Cardiac septum (tissue), 1 donor: ENCODE measurements at places on chromosomes 4 and X. TPM values are rescaled to one million over a fixed set of nuclear protein-coding genes. Genes with fewer than 3 reads are reported as not detected.

DNA sequence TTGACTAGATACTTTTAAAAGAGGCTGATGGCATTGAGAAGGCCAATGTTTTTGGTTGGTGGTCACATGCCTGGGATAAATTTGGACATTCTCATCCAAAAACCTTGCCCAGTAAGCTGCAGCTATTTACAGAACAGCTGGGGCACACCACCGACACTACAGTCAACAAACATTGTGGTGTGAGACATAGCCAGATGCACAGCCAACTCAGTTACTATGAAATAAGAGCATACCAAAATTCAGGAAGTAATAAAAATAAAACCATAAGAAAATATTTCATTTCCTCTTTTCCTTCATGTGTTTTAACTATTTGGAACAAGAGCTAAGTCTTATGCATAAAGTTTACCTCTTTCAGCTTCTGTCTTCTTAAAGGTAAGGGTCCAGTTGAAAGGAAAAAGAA is 8.8 kb downstream of the PPM1K start:
- DNase-seq = no peak

The CCDC110 gene
- 0.67 TPM for total RNA-seq

DNA sequence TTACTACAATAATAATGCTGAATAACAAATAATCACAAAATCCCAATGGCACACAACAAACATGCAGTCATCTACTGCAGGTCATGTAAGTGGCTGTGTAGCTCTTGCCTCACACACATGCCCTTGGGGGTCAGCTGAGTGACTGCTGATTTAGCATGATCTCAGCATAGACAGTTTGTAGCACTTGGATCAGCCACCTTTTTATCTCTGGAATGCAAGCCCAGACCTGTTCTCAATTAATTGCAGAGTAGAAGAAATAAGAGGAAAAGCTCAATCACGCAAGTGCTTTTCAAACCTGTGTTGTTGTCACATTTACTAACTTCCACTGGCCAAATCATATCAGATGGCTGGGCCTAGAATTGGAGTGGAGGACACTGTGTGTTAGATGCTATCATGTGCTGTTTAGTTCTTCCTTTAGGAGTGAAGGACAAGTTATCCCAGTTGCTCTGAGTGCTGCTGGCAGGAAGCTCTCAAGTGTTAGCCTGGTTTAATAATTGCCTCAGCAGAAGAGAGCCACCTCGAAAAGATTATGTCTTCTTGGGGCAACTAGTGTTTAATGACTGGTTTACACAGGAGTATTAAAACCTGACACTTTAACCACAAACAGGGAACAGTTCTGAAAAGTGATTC is 128.3 kb upstream of the EPHA5 start:
- no peak for DNase-seq

DNA sequence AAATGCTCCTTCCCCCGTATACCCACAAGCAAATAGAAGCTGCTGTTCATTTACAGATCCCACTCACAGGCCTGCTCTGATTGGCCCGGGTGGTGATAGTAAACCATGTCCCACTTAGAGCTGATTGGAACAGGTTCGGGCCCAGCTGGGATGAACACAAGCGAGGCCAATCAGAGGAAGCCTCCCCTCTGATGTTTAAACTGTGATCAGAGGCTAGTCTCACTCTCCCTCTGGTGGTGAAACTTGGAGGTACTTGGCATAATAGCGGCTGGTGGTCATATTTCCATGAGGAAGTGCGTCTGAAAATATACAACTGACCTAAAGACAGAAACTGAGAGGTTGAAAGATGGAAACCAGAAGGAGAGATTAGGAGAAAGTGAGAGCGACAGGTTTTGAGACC is 51.5 kb upstream of the TRPC3 start:
- no peak for DNase-seq

The CD99 gene
- 327 TPM for total RNA-seq

The HELT gene
- total RNA-seq = not detected

DNA sequence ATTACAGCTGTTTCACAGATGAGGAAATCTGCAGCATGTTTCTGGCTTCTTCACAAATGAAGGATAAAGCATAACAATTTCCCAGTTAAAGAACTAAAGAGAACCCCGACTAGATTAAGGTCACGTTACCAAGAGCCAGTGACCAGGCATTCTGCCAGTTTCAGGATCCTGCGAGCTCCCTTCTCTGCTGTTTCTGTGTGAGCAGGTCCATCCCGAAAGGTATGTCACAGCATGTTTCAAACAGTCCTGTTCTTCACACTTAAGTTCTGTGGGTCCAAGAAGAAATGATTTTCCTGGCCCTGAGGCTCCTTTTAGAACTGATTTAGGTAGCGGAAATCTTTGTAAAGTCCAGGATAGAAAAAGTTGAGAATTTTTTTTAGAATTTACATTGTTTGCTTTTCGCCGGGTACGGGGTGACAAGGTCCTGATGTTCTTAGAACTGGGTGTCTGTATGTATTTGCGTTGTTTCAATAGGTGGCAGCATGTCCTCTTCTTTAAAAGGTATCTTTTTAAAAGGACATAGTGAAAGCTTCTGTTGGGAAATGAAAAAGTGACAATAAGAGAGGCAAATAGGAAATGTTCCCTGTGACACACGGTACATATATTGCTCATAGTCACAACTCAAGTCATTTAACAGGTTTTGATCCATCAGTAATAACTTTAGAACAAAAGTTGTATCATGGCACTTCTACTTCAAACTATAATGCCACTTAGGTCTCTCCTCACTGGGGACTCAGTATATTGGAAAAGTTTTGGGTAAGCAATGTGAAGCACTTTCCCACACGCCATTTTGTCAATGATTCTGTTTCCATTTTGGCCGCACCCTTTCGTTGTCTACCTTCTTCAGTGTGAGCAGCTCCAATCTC is 18.4 kb downstream of the IL21 start:
- no peak for DNase-seq

The APLN gene
- total RNA-seq = 6.2 TPM

- no peak for DNase-seq
Measured at GRCh38 chr4:65083076-65083475, 587.2 kb downstream of the EPHA5 start.

DNA sequence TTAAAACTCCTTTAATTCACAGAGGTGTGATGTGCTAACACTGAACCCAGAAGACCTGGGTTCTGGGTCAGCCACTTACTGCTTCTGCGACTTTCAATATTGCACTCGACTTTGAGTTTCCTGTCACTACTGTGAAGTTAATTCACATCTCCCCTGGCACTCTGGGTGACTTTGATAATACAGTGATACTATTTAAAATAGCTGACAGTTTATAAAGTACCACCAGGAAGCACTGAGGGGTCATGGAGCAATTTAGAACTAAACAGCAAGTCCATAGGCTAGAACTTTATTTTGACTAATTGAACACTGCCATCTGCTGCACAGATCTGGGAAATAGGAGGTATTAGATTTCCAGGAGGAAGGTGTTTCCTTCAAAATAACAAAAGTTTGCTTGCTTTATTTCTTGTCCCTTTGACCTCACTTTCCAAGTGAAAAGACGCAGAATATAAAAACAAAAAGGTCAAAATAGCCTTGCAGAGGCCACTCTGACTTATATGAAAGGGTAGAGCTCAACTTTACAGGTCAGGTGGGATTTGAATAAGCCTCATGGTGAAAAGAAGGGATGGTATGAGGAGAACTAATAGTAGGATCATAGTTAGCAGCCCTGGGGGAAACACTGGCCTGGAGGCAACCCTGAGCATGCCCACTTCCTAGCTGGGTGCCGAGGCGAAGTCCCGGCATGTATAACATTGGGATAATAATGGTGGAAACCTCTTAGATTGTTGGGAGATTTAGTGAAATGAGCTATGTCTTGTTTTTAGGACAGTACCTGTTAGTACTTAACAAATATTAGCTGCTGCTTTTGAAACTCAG is 53.4 kb downstream of the ZNF518B start:
- no peak for DNase-seq

DNA sequence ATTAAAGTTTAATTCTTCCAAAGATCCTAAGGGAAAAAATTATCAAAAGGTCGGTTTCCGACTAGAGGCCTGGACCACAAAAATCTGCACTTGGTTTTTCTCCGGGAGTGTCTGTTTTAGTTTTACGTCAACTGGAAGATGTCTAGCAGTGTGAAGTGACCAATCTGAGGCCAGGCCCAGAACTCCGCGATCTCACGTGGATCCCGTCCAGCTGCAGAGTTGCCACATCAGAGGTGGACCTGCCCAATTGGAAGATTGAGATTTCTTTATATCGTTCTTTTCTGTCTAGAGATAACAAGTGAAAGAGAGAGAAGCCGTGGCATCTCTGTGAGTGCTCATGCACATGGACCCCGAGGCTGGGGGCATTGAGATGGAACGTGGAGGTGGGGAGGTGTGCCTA is 115.8 kb downstream of the AFF1 start:
- no peak for DNase-seq

The ADH1B gene
- total RNA-seq = 12.6 TPM

GRCh38 chr4:93751411-93751810 is 77.1 kb upstream of the ATOH1 start:
- DNase-seq = no peak

GRCh38 chr4:152309418-152309817 is 226.5 kb downstream of the FBXW7 start:
- no peak for DNase-seq

DNA sequence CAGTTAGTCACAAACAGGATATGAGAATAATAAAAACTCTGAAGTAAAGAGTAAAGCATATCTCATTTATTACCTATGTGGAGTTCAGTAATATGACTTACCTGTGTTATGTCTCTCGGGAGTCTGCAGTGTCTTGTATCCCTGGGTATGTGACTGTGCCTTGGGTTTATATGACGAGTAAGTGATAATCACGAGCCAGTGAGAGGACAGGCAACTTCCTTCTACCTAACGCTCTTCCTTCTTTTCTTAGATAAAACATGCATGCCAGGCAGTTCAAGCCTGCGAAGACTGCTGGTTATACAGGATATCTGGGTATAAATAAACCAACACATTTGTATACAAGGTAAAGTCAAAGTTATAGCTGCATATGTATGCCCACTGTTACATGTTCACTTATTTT is at the start of gene HPGDS:
HPGDS (minus strand) TSS at position 143 of the 400 bp plus-strand sequence. CDS start 8,207 bp downstream, outside the sequence.
- no peak for DNase-seq

The KLHL4 gene
- 2.0 TPM for total RNA-seq

DNA sequence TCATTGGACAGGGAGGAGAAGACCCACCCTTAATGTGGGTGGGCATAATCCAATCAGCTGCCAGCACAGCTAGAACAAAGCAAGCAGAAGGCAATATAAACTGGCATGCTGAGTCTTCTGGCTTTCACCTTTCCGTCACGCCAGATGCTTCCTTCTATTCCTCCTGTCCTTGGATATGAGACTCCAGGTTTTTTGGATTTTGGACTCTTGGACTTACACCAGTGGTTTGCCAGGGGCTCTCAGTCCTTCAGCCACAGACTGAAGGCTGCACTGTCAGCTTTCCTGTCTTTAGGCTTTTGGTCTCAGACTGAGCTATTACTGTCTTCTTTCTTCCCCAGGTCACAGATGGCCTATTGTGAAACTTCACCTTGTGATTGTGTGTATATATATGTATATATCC is 32.2 kb upstream of the UGT2B4 start:
- DNase-seq = no peak

DNA sequence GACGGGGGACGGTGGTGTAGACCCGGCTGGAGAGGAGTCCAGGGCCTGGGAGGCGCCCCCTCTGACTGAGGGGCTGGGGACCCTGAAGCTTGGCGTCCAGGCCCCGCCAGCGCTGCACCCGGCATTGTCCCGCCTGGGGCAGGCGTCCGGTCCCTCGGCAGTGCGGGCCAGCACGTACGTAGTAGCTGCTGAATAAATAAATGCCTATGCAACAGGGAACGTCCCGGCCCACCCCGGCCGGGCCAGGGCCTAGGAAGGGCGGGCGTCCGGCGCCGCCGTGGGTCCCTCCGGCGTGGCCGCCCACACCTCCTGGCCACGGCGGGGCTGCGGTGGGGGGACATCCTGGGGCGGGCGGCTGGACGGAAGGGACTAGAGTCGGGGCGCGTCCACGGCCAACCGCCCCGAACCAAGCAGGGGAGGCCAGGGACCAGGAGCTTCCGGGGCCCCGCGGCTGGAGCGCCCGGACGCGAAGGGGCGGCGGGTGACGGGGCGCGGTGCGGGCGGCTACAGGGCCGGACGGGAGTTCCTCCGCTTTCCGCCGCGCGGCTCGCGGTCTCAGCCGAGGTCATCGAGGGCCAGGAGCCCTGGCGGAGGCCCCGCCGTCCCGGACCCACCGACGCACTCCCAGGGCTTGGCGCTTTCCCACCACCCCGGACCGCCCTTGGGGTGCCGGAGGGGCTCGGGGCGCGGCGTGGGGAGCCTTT is 886 bp upstream of the WWC2 start:
- peak; percentile 76 for DNase-seq

The SHROOM2 gene
- total RNA-seq = 0.92 TPM

The GNPDA2 gene
- total RNA-seq = 16.4 TPM

- DNase-seq = no peak
Measured at GRCh38 chrX:30865015-30865414, 24.0 kb downstream of the TAB3 start.

DNA sequence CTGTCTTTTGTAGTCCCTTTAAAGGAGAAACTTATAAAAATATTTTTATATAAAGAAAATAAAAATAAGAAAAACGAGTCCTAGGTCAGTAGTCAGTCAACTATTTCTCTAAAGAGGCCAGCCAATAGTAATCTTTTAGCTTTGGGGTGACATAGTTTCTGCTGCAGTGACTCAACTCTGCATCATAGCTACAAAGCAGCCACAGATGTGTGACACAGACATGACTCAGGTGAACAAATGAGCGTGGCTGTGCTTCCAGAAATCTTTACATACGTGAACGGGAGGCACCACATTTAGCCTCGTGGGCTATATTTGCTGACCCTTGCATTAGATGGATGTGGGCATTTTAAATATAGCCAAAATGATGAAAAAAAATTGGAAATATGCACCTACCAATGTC is 1862.5 kb upstream of the TENM3 start:
- DNase-seq = no peak

DNA sequence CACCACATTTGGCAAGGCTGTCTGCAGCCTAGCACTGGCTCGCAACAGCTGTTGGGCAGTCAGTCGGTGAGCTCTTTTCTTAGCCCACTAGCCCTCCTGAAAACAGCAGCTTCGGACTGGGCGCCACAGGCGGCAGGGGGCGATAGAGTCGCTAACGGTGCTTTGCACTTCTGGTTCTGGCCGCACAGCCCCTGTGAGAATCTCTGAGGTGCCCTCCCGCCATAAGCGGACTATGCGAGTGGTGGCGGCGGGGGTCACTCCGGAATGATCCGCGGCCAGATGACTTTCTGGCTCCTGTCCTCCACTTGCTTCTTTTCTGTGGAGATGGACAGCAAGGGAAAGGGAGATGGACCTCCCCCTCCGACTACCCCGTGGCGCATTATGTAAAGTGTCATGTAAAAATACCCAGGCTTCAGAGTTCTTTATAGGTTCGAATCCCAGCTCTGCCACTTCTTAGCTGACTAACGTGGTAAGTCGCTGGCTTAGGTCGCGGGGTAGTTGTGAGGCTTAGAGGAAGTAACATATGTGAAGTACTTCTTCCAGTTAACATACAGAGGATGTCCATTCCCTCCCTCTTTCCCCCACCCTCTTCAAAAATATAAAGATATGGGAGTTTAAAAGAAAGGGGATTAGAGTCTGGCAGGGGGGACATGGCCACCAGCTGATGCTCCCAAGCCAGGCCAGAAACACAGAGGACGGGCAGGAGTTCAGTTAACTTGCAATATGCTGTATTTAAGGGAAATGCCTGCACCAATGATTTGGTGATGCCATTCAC is 11.0 kb downstream of the ARHGAP36 start:
- no peak for DNase-seq

GRCh38 chrX:136380010-136380769 is 79.4 kb downstream of the ADGRG4 start:
- no peak for DNase-seq

The CISD2 gene
- 15.8 TPM for total RNA-seq
